ENCODE measurements at places on chromosomes 13 and 19.

DNA sequence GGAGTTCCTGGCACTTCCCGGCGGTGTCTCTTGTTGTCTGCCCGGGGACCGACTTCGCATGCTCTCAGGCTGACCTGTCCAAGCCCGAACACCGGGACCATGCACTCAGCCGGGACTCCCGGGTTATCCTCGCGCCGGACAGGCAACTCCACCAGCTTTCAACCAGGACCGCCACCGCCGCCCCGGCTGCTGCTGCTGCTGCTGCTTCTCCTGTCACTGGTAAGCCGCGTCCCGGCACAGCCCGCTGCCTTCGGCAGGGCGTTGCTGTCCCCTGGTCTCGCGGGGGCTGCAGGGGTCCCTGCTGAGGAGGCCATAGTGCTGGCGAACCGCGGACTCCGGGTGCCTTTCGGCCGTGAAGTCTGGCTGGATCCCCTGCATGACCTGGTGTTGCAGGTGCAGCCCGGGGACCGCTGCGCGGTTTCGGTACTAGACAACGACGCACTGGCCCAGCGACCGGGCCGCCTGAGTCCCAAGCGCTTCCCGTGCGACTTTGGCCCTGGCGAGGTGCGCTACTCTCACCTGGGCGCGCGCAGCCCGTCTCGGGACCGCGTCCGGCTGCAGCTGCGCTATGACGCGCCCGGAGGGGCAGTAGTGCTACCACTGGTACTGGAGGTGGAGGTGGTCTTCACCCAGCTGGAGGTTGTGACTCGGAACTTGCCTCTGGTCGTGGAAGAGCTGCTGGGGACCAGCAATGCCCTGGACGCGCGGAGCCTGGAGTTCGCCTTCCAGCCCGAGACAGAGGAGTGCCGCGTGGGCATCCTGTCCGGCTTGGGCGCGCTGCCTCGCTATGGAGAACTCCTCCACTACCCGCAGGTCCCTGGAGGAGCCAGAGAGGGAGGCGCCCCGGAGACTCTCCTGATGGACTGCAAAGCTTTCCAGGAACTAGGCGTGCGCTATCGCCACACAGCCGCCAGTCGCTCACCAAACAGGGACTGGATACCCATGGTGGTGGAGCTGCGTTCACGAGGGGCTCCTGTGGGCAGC, 661 bp downstream of the FREM2 start:
- DNase-seq = no peak

- peak; percentile 50 for DNase-seq
Observed at GRCh38 chr19:38452430-38453366, 19.2 kb downstream of the RYR1 start.

DNA sequence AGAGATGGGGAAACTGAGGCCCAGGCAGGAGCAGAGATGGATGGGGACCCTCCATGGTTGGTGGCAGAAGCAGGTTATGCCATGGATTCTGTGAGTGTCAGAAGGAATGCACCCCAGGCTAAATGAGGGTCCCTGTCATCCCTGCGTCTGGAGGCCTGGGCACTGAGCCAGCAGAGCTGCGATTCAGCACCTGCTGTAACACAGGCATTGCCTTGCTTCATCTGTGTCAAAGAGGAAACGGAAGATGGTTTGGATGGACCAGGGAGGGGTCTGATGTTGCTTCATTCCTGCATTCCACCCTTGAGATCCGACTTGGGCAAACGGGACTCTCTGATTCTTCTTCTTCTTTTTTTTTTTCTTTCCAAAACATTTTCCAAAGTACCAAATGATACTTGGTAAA, 1.2 kb downstream of the C5AR1 start:
- DNase-seq = no peak

DNA sequence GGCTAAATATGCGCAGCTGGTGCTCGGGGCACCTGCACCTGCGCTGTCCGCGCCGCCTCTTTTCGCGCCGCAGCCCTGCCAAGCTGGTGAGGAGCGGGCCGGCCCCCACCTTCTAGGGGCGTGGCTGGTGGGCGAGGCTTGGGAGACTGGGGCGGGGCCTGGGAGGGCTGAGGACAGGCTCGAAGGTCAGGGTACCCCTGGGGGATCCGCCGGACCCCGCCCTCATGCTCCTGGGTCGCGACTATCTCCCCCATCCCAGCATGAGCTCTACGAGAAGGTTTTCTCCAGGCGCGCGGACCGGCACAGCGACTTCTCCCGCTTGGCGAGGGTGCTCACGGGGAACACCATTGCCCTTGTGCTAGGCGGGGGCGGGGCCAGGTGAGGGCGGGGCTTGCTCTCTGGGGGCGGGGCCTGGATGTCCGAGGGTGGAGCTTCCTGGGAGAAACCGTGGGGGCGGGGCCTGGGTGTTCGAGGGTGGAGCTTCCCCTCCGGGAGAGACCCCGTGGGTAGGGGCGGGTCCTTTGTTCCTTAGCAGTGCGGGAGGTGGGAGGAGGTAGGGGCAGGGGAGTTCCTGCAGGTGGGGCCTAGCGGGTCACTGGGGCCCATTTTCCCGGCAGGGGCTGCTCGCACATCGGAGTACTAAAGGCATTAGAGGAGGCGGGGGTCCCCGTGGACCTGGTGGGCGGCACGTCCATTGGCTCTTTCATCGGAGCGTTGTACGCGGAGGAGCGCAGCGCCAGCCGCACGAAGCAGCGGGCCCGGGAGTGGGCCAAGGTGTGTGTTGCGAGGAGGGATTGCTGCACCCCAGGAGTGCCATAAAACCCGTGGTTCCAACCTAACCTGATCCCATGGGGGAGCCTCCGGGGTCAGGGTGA, 19.7 kb downstream of the PNPLA6 start:
- peak; percentile 46 for DNase-seq

- no peak for DNase-seq
Observed at GRCh38 chr19:51081476-51081875, 1.2 kb downstream of the KLK14 start.

Measured in stimulated activated CD4-positive, alpha-beta T cell treated with anti-CD3 and anti-CD28 coated beads, Interleukin-1b, Interleukin-23, amount 100 ng/mL, for 48 hours (primary cell).